ENCODE measurements at places on chromosomes 16 and 17. TPM values are rescaled to one million over a fixed set of nuclear protein-coding genes. Genes with fewer than 3 reads are reported as not detected.
A peak's percentile ranks its signal among the peaks of the same experiment; 100 is the strongest.

IKZF3 gene
- total RNA-seq, result 2.3 TPM

CD7 gene
- total RNA-seq, result not detected

TBC1D3I gene
- total RNA-seq, result 0.64 TPM

DNA sequence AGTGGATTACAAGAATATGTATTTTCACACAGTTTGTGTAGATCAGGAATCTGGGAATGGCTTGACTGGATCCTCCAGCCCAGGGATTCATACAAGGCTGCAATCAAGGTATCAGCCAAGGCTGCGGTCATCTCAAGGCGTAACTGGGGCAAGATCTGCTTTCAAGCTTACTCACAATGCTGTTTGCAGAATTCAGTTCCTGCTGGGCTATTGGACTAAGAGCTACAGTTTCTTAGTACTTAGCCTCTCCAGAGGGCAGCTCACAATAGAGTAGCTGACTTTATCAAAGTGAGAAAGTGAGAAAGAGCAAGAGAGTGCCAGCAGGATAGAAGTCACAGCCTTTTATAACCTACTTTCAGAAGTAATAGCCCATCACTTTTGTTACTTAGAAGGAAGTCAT, 211.0 kb downstream of the MAP2K6 start:
- H3K36me3 ChIP-seq, result no peaks in the 10 kb centered on the region
- H3K27ac ChIP-seq, result no peak overlapping the region
- H3K4me1 ChIP-seq, result no peaks in the 10 kb centered on the region
- H3K27me3 ChIP-seq, result no peaks in the 10 kb centered on the region
- H3K4me3 ChIP-seq, result no peak overlapping the region

GRCh38 chr17:27521281-27522027, 65.2 kb downstream of the KSR1 start:
- no peaks in the 10 kb centered on the region for H3K36me3 ChIP-seq
- peaks cover 8% of the 10 kb centered on the region for H3K4me1 ChIP-seq
- H3K4me3 ChIP-seq, result no peak overlapping the region
- H3K27ac ChIP-seq, result no peak overlapping the region
- H3K27me3 ChIP-seq, result no peaks in the 10 kb centered on the region
- no peak for DNase-seq

DNA sequence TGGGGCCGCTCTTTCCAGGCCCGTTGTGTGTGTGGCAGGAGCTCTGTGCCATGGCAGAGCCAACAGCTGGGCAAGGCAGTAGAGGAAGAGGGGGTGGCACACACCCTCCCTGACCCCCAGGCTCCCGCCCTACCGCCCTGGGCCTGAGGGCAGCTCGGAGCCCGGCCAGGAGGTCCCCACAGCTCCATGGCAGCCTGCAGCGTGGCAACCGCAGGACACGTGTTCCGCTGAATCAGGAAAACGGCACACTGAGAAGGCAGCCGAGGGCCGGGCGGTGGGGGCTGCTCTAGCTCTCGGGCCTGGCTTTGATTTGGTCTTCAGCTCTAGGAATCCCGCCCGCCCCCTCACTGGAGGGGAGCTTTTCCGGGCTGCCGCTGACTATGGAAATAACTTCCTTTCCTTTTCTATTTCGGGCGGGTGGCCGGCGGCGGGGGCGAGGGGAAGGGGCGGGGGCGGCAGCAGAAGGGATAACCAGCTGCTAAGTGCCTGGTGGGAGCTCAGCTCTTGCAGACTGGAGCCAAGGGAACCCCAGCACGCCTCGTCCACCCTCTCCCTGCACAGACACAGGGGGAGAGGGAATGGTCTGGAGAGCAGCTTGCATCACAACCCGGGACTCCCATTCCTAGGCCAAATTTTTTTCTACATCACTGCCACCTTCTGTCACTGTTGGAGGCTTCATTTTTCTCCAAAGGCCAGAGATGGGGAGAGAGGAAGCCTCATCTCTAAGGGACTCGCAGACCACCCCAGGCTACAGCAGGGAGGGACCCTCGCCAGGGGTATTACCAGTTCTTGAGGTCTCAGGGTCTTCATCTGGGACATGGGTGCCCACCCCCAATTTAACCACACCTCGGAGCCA, 24.8 kb upstream of the MRPS23 start:
- peak overlapping the region; percentile 90 for H3K27ac ChIP-seq
- H3K36me3 ChIP-seq, result no peaks in the 10 kb centered on the region
- H3K4me1 ChIP-seq, result peaks cover 21% of the 10 kb centered on the region
- H3K27me3 ChIP-seq, result no peaks in the 10 kb centered on the region
- DNase-seq, result peak; percentile 74
- H3K4me3 ChIP-seq, result peak overlapping the region; percentile 61

DNA sequence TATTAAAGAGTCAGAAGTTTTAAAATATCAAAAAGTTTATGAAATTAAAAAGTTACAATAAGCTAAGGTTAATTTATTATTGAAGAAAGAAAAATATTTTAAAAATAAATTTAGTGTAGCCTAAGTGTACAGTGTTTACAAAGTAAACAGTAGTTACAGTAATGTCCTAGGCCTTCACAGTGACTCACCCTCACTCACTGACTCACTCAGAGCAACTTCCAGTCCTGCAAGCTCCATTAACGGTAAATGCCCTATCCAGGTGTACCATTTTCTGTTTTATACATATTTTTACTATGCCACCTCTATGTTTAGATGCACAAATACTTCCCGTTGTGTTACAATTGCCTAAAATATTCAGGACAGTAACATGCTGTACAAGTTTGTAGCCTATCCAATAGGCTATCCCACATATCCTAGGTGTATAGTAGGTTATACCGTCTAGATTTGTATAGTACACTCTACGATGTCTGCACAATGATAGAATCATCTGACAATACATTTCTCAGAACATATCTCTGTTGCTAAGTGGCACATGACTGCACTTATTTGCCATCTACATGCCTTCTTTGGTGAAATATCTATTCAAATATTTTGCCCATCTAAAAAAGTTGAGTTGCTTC, 67.2 kb upstream of the WSB1 start:
- H3K36me3 ChIP-seq, result no peaks in the 10 kb centered on the region
- no peaks in the 10 kb centered on the region for H3K4me1 ChIP-seq
- H3K27me3 ChIP-seq, result no peaks in the 10 kb centered on the region

GRCh38 chr16:75787440-75787839, 61.1 kb upstream of the CPHXL start:
- no peaks in the 10 kb centered on the region for H3K4me1 ChIP-seq
- DNase-seq, result no peak
- no peaks in the 10 kb centered on the region for H3K36me3 ChIP-seq
- H3K27ac ChIP-seq, result no peak overlapping the region
- H3K4me3 ChIP-seq, result no peak overlapping the region

DNA sequence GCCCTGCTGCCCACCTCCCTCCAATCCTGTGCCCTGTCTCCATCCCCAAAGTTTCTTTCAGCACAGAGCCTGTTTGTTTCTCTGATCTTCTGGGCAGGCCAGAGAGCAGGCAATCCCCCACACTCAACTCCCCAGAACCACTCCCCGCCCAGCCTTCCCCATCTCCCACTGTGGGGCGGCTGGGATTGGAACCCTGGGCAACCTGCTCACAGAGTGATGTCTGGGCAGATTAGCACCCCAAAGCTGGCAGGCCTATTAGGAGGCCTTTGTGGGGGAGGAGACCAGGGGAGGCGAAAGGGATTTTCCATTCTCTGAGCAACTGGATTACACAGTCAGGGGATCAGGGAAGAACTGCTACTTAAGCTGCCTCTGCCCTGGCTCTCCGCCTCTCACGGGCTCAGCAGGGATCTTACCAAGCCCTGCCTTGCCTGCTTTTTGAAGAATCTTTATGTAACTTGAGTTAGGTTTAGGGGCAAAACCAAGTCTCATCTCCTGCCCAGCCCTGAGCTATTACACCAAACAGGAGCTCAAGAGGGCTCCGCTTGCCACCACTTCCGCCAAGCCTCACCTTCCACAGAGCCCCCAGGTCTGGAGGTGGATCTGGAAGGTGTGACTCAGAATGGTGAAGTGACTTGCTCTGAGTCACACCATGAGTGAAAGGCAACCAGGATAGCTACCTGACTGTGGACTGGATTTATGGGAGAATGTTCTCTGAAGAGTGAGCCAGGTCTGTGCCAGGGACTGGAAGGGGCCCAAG, 16.0 kb upstream of the LHX1 start:
- no peaks in the 10 kb centered on the region for H3K4me1 ChIP-seq
- H3K36me3 ChIP-seq, result no peaks in the 10 kb centered on the region
- H3K27ac ChIP-seq, result no peak overlapping the region
- DNase-seq, result no peak
- H3K27me3 ChIP-seq, result no peaks in the 10 kb centered on the region
- no peak overlapping the region for H3K4me3 ChIP-seq
